ENCODE measurements at places on chromosomes 7 and 10.

GRCh38 chr7:104903044-104903443, 111.0 kb upstream of the KMT2E start:
- DNase-seq, result no peak

DNA sequence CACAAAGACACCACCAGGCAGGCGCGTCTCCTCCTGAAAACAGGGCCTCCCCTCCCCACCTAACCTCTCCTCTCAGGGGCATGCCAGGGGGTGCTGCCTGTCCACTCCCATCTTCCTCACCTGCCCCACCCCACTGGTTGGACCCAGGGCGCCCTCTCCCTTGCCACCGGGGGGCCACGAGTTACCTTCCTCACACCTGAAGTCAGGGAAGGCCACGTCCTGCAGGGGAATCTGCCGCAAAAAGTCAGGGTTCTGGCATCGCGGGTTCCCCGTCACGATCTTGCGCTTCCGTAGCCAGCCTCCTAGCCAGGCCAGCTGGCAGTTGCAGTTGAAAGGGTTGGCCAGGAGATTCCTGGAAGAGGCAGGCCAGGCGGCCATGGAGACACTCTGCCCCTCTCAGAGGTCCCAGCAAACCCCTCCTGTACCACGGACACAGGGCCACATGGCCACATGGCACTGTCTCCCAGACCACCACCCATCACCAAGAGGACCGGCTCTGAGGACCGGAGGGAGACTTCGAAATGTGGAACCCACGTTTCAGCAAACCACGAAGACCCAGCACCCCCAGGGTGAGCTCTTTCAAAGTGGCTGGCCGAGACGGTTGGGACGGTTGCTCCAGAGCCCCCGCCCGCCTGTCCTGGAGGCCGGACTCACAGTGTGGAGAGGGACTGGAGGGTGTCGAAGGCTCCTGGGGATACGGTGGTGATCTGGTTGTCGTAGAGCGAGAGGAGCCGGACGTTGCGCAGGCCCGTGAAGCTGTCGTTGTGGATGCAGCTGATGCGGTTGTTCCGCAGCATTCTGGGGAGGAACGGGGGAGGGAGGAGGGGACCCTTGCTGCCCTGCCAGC, 142.8 kb downstream of the SLIT1 start:
- DNase-seq, result no peak

DNA sequence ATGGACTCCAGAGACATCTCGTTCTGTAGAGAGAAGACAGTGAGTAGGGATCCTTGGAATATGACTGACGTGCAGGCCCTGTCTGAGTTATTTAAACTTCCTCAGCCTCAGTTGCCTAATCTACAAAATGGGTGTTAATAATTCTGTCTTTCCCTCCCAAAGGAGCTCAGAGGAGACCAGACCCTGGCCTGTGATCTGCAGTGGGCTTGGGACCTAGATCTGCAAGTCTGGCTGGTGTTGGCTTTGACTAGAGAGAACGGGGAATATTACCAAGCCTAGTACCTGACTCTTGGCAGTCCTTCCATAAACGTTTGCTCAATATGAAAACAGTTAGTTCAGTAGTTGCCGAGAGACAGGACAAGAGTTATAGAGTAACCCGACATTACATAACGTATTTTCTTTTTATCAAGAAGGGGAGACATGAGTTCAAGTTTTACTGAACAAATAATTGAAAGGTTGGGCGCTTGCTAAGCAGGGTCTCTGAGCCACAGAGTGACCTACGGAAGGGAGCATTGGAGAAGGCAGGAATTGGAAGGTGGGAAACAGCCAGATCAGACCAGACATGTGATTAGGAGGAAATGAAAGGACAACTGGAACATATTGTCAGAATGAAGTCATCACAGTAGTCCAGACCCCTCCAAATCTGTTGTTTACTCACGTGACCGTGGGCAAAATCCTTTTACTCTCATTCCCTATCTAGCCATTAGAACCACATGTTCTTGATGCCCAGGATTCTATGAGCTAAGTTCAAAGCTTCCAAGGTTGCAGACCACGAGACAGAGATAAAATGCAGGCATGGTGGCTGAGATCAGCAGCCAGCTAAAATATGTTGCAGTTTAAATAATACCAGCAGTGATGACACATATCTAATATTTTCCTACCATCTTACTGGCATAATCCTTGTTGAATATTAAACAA, 10.9 kb upstream of the CYP3A4 start:
- no peak for DNase-seq

DNA sequence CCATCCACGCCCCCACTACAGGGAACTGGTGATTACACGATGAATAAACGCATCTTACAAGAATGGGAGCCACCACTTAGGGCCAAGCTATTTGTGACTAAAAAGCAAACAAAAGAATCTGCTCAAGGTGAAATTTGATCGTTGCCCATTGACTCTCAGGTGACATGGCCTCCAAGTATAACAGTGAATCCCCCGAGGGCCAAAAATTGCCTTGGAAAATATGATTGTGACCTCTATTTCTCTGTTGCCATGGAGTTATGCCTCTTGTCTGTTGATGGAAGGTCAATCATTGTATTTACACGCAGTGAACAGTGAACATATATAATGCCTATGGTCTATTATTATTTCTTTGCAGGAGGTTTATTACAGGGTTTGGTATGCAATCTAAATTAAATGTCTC, 282.3 kb downstream of the KLF6 start:
- DNase-seq, result no peak

- no peak for DNase-seq
Measured at GRCh38 chr7:4791101-4791737, 15.8 kb downstream of the AP5Z1 start.

GRCh38 chr10:87626422-87626892, 33.2 kb upstream of the PAPSS2 start:
- DNase-seq, result no peak

GRCh38 chr7:13560441-13560840, 429.0 kb downstream of the ETV1 start:
- no peak for DNase-seq

DNA sequence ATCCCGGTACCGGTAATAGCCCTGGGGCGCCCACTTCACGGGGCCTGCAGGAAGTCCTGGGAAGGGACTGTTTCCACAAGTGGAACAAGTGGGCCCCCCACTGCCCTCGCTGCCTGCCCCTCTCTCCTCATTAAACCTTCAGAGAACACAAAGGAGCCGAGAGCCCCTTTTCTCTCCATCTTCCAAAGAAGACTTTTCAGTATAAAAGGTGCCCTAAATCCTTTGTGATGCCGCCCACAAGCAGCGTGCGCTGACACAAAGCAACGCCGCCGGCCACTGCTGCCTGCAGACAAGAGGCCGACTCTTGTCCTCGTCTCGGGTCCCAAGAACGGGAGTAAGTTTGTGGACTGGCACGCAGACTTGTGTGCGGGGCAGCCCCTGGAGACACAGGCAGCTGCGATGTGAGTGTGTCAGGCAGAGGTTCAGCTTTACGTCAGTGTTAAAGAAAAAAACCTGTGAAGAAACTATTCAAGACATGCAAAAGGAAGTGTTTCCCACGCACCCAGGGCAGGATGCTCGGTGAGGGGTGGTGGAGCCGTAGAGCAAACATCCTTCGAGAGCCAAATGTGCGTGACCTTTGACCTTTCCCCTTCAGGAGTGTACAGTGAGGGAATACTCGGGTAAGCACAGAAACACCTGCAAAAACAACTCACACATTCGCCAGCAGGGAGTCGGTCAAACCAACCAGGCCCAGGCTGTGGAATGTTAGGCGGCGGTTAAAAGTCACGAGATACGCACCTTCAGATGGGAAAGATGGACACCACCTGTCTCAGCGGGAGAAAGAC, 118.2 kb downstream of the VIPR2 start:
- DNase-seq, result no peak

GRCh38 chr10:28217848-28218247, 85.0 kb downstream of the MPP7 start:
- DNase-seq, result no peak

DNA sequence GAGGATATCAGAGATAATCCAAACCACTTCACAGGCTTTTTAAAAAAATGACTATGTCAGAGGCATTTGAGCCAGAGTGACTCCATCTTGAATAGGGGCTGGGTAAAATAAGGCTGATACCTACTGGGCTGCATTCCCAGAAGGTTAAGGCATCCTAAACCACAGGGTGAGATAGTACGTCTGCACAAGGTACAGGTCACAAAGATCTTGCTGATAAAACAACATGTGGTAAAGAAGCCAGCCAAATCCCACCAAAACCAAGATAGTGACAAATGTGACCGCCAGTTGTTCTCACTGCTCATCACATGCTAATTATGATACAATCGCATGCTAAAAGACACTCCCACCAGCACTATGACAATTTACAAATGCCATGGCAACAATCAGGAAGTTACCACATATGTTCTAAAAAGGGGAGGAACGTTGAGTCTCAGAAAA, 177.5 kb downstream of the RAPGEF5 start:
- DNase-seq, result no peak

GRCh38 chr7:67311901-67312300, 315.3 kb downstream of the TYW1 start:
- DNase-seq, result no peak

GRCh38 chr7:88668591-88668990, 90.9 kb upstream of the ZNF804B start:
- no peak for DNase-seq

DNA sequence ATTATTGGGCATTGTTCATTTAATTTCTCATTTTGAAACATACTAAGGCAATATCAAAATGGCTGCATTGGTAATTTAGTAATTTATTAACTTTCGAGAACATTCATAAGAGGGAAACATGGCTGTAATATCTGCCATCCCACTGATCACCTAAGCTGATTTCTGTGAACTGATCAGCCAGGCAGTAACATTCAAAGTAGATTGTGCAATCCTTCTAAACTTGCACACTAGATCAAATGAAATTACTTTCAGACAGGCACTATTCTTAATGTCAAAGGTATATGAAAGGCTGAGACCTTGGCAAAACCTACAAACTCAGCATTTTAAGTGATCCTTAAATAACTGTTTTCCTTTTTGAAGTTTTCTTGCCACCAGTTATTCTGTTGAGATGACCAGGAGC, 290.7 kb downstream of the CACNA2D1 start:
- no peak for DNase-seq

DNA sequence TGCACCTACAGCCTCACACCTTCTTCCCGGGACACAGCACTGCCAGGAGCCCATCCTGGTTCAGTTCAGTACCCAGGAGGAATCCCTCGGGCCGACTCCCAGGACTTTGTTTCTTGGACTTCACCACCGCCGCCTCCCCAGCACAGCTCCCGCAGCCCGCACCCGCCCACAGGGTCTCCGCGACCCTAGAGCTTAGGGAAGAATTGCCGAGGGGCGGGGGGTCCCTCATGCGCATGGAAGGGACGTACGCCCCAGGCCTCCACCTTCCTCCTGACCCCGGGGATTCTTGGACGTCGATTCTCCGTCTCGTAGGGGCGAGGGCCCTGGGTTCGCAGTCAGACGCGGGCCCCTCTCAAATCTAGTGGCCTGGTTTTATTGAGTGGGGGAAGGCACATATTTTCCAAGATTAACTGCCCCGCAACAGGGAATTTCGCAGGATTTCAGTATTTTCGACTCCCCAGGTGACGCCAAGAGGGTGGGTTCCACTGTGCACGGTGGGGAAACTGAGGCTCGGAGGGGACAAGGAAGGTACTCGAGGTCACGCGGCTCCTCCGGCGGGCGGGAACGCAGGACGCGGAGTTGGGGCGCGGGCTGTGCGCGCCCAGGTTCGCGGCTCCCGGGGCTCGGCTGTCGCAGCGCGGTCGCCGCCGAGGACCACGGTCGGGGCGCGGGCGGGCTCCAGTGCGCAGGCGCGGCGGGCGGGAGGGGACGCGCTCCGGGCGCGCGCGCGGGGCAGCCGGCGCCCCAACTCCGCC, at the start of gene ADCY1:
ADCY1 (plus strand) TSS at position 708 of the 755 bp plus-strand sequence. CDS start 176 bp downstream, outside the sequence.
- DNase-seq, result no peak

- DNase-seq, result no peak
Measured at GRCh38 chr7:92992483-92992882, 125.3 kb downstream of the SAMD9 start.

GRCh38 chr7:123580406-123581161, 21.0 kb upstream of the ASB15 start:
- DNase-seq, result no peak

DNA sequence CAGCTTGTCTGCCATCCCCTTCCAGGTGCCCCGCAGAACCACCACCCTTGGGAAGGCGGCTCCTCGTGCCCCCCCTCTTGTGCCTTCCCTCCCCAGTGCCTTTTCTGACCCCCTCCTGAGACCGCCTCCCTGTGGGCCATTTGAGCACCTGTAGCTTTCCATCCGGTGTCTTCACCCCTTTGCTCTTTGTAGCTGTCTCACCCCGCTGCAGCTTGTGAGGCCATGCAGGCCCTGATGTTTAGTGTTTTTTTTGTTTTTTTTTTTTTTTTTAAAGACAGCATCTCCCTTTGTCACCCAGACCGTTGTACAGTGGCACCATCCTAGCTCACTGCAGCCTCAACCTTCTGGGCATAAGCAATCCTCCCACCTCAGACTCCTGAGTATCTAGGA, 52.5 kb downstream of the CUX1 start:
- no peak for DNase-seq

DNA sequence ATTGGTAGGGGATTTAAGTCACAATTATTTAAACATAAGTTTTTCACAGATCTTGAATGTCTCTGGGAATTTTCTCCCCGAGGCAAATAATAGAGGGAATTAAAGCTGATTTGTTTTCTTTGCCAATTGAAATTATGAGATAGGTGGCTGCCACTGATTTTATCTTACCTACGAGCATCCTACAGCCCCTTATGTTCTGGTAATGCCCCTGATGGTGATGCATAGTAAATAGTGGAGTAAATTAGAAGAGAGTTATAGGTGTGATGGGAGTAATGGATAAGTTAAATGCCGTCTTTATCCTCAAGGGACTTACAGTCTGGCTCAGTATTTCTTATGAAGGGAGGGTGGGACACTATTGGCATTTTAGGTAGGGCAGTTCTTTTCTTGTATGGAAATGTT, 58.1 kb downstream of the HDAC9 start:
- DNase-seq, result no peak

DNA sequence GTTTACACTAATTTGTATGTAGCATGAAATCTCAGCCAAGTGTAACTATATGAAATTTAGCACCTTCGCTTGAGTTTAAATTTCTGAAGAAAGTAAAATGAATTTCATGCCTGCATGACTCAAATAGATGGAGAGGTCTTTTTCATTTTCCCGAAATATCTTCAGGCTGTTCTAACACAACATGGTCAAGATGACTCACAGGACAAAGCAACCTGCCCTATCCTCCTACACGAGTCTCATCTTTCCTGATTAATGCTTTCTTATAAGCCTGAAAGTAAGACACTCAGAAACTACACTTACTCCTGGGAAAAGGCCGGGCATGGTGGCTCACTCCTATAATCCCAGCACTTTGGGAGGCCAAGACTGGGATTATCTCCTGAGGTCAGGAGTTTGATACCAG, 41.2 kb downstream of the CH25H start:
- DNase-seq, result no peak

DNA sequence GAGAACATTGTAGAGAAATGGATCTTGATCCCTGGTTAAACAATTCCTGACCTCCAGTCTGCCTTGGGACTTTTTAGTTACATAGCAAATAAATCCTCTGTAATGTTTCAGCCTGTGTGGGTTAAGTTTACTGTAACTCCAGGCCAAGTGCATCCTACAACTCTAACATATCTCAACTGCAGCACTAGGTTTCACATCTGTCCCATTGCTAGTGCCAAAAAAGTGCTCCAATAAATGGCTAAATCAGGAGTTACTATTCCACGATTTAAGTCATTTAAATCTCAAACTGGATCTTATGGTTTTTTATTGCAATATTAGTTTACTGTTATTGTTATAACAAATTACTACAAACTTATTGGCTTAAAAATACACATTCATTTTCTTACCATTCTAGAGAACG, 479.6 kb downstream of the GPAM start:
- DNase-seq, result no peak

- peak; percentile 49 for DNase-seq
Measured at GRCh38 chr10:114499630-114500190, 95.4 kb upstream of the AFAP1L2 start.

- DNase-seq, result no peak
Measured at GRCh38 chr7:112707655-112708054, 82.5 kb downstream of the TMEM168 start.

Data from stimulated activated CD8-positive, alpha-beta memory T cell treated with anti-CD3 and anti-CD28 coated beads, Interleukin-7, amount 100 ng/mL, for 24 hours (primary cell).